Natural killer cell treated with Interleukin-12 subunit alpha and Interleukin-12 subunit beta and Interleukin-15 and Interleukin-18, amount 100 ng/mL, for 72 hours (primary cell): ENCODE measurements at places on chromosomes 5 and 9.

DNA sequence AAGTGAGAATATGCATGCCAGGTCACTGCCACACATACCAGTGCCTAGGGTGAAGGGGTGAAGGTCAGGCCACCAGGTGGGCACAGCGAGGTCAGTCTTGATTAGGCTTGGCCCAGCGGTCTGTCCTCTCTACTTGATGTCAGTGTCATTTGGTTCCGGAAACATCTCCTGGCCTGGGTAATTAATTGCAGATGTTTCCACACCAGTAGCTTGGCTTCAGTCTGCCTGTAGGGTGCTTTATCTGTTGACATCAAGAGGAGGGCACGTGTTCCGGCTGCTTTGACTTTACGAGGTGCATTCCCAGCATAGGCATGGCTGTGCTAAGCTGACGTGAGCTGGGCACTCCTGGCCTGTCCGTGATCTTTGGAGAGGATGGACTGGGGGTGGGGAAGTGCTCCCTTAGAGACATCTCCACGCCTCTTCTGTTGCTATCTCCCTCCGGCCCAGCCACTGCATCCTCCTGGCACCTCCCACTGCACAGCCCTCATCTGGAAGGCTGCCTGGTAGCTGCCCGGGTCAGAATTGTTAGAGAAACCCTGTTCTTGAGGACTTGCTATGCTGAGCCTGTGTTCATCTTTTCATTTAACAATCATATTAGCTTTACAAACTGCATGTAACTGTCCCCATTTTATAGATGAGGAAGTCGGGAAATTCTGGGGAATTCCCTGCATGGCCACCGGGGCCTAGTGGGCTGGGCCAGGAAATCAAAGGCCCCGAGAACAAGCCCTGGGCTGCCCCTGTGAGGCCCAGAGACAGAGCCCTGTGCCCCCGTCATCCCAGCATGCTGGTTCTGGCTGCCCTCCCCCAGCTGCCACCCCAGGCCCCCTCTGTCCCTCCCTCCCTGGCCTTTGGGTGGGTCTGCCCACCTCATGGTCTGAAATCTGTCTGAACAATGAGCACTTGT, 29.1 kb downstream of the JADE2 start:
- peak overlapping the region; percentile 97 for H3K27ac ChIP-seq
- H3K27me3 ChIP-seq = no peaks in the 10 kb centered on the region
- peak overlapping the region; percentile 79 for H3K4me3 ChIP-seq
- DNase-seq = peak; percentile 82
- peaks cover 46% of the 10 kb centered on the region for H3K4me1 ChIP-seq

- H3K27me3 ChIP-seq = no peaks in the 10 kb centered on the region
- no peaks in the 10 kb centered on the region for H3K36me3 ChIP-seq
- H3K27ac ChIP-seq = no peak overlapping the region
- H3K4me3 ChIP-seq = no peak overlapping the region
- no peak for DNase-seq
- no peaks in the 10 kb centered on the region for H3K4me1 ChIP-seq
Measured at GRCh38 chr9:135694414-135694813, 4.9 kb downstream of the SOHLH1 start.

GRCh38 chr5:43416803-43417394, 4.7 kb upstream of the CCL28 start:
- DNase-seq = no peak
- no peaks in the 10 kb centered on the region for H3K36me3 ChIP-seq
- H3K4me3 ChIP-seq = no peak overlapping the region
- peaks cover 10% of the 10 kb centered on the region for H3K27me3 ChIP-seq
- H3K4me1 ChIP-seq = no peaks in the 10 kb centered on the region

DNA sequence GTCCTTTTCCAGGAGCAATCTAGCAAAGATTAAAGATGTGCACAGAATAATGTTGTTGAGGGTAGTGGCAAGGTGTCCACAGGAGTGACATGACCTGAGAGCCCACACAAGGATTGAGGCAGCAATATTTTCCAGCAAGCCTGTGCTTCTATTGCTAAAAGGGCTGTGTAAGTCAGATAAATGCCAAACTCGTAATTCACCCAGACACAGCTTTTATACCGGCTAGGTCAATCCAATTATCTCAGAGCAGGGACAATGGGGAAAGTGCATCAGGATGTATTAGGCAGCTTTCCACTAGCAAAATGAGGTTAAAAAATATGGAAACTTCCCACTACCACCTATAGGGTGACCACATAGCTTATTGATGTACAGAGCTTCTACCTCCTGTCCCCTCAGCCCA, 34.8 kb upstream of the RAB3C start:
- H3K4me1 ChIP-seq = no peaks in the 10 kb centered on the region
- H3K4me3 ChIP-seq = no peak overlapping the region
- no peak for DNase-seq
- H3K36me3 ChIP-seq = no peaks in the 10 kb centered on the region
- no peaks in the 10 kb centered on the region for H3K27me3 ChIP-seq

GRCh38 chr9:21002040-21002439, 29.4 kb downstream of the HACD4 start:
- H3K27ac ChIP-seq = peak overlapping the region; percentile 76
- H3K4me1 ChIP-seq = peaks cover 23% of the 10 kb centered on the region
